ENCODE measurements at places on chromosomes 1 and 21.

- DNase-seq, result no peak
Observed at GRCh38 chr21:41761934-41762635, 4.8 kb downstream of the RIPK4 start.

DNA sequence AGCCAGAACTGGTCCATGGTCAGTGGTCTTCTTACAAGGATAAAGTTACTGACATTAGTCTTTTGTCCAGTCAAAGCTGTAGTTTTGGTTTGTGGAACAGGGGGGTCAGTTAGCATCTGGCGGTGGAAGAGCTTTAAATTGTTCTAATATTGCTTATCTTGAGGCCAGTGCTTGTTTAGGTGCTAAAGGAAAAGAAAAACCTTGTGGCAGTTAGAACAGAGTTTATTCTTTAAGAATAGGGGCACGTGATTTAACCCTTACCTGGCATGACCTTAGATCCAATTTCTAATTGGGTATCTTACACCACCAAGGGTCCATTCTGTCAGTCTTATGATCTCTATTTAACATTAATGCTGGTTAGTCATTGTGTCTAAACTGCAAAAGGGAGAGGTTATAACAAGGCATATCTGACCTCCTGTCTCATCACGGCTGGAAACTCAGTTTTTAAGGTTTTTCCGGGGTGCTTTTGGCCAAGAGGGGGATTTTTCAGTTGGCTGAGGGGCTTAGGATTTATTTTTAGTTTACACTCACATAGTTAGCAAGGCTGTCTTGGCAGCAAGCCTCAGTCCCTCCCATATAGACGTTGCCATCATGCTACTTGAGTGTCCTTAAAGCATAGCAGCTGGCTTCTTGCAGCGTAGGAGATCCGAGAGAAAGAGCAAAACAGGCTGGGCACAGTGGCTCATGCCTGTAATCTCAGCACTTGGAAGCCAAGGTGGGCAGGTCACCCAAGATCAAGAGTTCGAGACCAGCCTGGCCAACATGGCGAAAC is 60.1 kb upstream of the FAM89A start:
- DNase-seq, result peak; percentile 16

- no peak for DNase-seq
Observed at GRCh38 chr1:35448344-35448801, 108.8 kb downstream of the KIAA0319L start.

GRCh38 chr1:203216274-203217138 is 13.0 kb downstream of the CHIT1 start:
- DNase-seq, result no peak

GRCh38 chr1:76635784-76636183 is 231.5 kb upstream of the ST6GALNAC5 start:
- DNase-seq, result no peak

DNA sequence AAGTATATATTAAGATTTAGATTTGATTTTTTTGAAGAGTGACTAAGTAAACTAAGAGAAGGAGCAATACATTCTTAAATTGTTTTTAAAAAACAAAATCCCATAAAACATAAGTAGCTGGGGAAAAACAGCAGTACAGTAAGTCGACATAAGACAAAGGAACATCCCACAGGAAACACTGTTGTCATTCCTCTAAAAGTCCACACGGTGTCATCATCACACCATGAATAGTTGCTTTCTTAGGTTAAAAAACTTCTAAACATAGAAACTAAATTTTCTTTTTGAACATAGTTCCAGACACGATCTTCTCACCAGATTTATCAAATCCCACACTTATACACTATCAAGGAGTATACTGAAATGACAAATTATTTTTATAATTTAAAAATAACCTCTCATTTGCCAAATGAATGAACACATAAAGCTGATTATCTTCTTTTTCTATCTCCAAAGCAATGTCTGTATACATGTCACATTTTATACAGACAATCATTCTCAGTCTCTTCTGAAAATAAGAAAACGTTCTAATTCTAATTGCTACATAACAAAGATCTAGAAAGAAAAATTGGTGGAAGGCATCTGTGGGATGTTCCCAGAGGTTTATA is 15.8 kb downstream of the ODF2L start:
- no peak for DNase-seq

GRCh38 chr1:217040711-217041455 is 317.7 kb upstream of the ESRRG start:
- no peak for DNase-seq

GRCh38 chr1:226692823-226693222 is 46.3 kb downstream of the ITPKB start:
- no peak for DNase-seq

DNA sequence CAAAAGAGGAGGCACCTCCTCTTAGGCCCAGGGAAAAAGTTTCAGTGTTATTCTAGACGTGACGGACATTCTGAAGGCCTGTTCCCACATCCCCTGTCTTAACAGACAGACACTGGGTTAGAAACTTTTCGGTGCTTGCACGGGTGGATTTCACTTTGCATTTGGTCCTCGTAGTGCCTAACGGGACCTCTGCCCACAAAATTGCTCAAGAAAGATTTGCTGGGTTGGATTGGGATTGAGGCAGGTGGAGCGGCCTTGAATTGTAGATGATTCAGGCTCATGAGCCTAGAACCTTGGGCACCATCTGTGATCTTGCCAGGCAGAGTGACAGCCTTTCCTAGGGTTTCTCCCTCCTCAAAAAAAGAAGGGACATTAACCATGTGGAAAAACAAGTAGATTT is 2.8 kb downstream of the PLA2G5 start:
- no peak for DNase-seq
